ENCODE measurements at places on chromosomes 7 and 10. TPM values are rescaled to one million over a fixed set of nuclear protein-coding genes. Genes with fewer than 3 reads are reported as not detected.

OPTN gene
- polyA plus RNA-seq = 68.6 TPM

UNC5B gene
- polyA plus RNA-seq = 10.5 TPM

OR2A7 gene
- polyA plus RNA-seq = 16.7 TPM

MRPL32 gene
- 52.2 TPM for polyA plus RNA-seq

DNAJC2 gene
- polyA plus RNA-seq = 38.8 TPM

HNRNPF gene
- 251 TPM for polyA plus RNA-seq

KIF11 gene
- 12.5 TPM for polyA plus RNA-seq

HOXA3 gene
- 19.1 TPM for polyA plus RNA-seq

HGF gene
- 2.8 TPM for polyA plus RNA-seq
